Left ventricle myocardium superior (tissue), 1 donor: ENCODE measurements at places on chromosomes 16 and 17. TPM values are rescaled to one million over a fixed set of nuclear protein-coding genes. Genes with fewer than 3 reads are reported as not detected.
A peak's percentile ranks its signal among the peaks of the same experiment; 100 is the strongest.

The KCNAB3 gene
- 0.52 TPM for total RNA-seq

The C17orf78 gene
- total RNA-seq = not detected

The ZACN gene
- total RNA-seq = not detected

The SDR42E1 gene
- 0.92 TPM for total RNA-seq

The CNTNAP4 gene
- not detected for total RNA-seq

GRCh38 chr16:87645802-87646201, 43.5 kb downstream of the JPH3 start:
- no peak for DNase-seq

GRCh38 chr16:287298-287811, 4.4 kb downstream of the PDIA2 start:
- no peak for DNase-seq

GRCh38 chr17:42759982-42760651, 910 bp upstream of the RAMP2 start:
- DNase-seq = no peak

GRCh38 chr17:57752031-57752905, 7.2 kb upstream of the CCDC182 start:
- no peak for DNase-seq

GRCh38 chr17:50605429-50605828, 29.3 kb upstream of the ABCC3 start:
- DNase-seq = no peak

DNA sequence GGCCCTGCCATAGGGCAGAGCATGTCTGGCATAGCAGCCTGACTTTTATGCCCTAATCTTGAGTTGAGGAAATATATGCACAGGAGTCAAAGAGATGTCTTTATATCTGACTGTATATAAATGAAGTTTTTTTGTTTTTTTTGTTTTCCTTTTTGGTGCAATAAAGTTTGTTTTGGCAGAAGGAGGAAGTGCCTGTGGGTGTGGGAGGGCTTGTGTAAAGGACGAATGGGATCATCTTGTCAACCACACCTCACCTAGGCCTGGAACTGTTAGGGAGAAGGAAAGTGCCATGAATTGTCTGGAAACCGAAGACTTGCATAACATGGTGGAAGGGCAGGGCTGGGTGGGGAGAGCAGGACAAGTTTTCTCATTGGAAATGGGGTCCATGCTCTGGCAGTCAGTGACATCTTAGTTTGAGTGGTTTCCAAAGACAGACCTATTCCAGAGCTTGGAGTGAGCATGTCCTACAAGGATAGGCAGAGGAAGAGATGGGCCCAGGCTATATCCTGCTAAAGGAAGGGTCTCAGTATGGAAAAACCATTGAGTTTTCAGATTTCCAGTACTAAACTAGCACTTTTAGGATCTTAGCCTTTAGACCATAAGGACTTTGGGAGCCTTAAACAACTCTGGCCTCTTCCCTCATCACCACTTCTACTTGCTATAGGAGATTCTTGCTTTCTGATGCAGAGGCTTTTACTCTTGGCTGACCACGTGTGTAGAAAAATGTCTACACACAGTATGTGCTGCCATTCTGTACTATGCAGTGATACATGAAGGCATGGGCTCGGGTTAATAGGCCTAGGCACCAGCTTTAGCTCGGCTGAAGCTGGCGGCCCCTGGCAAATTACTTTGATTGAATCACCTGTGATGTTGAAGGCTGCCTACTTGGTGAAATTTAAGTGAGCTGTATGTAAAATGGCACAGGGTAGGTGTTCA, 15.5 kb downstream of the SNF8 start:
- DNase-seq = no peak

GRCh38 chr16:66728804-66729203, 22.6 kb downstream of the DYNC1LI2 start:
- DNase-seq = no peak

DNA sequence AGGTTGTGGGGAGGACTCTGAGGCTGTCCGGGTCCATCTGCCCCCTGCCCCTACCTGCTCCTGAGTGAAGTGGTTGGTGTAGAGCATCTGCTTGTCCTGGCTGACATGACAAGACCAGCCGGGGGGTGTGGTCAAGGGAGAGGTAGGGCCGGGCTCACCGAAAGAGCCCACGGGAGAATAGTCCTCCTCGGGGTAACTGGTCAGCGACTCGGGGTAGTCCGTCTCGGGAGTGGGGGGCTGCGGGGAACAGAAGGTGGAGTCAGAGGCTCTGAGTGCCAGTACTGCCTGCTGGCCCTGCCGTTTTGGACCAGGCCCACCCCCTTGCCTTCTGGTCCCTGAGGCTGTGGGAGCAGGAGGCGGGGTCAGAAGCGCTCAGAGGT, 27.8 kb downstream of the ARHGAP27 start:
- DNase-seq = no peak

DNA sequence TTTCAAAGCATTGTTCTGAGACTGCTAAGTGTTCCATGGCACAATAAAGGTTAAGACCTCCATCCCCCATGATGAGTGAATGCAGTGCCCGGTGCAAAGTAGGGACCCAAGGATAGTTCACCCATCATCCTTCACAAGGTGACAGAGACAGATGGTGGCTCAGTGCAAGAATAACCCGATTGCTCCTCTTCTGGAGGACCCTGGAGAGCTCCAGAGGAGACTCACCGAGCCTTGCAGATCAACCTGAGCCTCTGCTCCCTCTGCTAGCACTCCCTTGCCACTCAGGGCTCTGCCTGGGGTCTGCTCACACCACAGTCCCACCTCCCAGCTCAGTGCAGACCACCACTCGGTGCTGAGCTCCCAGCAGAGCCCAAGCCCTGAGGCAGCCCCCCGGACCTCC, 49.3 kb downstream of the C16orf78 start:
- DNase-seq = no peak

- no peak for DNase-seq
Measured at GRCh38 chr16:71337631-71338030, 20.9 kb upstream of the CALB2 start.

DNA sequence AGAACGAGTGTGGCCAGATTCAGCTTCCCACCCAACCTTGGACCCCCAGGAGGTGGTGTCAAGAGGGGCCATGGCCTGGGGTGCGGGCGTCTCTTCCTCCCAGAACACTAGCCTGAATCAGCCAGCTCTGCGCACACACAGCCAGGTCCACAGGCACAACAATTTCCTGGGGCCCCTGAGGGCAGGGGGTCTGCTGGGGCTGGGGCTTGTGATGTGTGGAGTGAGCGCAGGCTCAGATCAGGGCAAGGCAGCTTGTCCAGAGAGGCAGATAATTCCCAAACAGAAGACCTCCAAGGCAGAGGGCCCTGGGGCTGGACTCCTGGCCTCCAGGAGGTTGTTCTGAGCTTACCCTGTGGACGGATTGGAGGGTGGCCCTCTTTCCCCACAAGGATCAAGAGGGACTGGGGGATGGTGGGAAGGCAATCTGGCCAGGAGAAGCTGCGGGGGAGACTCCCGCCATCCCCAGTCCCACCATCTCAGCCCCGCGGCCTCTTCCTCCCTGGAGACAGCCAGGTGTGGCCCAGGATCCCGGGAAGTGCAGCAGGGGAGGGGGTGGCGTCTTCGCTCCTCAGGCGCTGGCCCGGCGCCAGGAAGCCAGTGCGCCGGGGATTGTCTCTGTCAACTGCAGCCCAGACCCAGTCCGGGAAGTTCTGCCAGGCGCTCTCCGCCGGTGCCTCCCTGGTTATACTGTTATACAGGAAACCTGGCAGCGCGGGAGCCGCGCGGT, 52.0 kb upstream of the AMZ2 start:
- peak; percentile 57 for DNase-seq

DNA sequence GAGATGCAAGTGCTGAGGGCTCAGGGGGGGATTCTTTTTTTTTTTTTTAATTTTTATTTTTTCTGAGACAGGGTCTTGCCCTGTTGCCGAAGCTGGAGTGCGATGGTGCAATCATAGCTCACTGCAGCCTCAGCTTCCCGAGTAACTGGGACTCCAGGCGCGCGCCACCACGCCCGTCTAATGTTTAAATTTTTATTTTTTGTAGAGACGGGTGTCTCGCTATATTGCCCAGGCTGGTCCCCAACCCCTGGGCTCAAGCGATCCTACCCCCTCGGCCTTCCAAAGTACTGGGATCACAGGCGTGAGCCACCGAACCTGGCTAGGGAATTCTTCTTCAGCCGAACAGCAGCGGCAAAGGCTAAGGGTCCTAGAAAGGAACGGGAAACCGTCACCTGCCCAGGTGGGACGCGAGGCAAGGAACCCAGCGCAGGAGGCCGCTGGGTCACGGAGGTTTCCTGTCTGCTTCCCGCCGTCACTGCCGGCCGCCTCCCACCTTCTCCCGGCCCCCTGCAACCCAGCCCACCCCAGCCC, 13.3 kb upstream of the OR1F1 start:
- DNase-seq = no peak

- no peak for DNase-seq
Measured at GRCh38 chr17:40664582-40665333, at the start of gene KRT222. Gene KRT222, minus strand, starts transcription at chr17:40665177. Its CDS starts 78 bp downstream, at chr17:40665099.

- no peak for DNase-seq
Measured at GRCh38 chr17:6571452-6571781, 15.1 kb upstream of the PITPNM3 start.

- peak; percentile 83 for DNase-seq
Measured at GRCh38 chr16:566475-567372, at the start of gene NHLRC4. Gene NHLRC4, plus strand, starts transcription at chr16:567005. Its CDS starts 1,043 bp downstream, at chr16:568048.

DNA sequence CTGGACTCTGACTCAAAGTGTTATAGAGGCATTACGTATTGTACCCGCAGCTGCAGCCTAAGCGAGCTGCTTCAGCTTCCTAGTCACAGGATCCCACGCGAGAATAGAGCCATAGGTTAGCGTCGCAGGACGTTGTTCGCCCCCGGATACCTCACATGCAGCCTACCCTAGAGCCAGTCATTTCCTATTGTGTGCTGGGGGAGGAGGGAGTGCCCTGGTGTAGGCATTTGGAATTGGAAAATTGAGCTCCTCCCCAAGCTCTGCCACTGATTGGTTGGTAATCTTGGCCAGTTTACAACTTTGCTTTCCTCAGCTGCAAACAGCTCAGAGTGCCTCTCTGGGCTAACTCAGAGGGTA, 530 bp downstream of the NAA60 start:
- DNase-seq = no peak

DNA sequence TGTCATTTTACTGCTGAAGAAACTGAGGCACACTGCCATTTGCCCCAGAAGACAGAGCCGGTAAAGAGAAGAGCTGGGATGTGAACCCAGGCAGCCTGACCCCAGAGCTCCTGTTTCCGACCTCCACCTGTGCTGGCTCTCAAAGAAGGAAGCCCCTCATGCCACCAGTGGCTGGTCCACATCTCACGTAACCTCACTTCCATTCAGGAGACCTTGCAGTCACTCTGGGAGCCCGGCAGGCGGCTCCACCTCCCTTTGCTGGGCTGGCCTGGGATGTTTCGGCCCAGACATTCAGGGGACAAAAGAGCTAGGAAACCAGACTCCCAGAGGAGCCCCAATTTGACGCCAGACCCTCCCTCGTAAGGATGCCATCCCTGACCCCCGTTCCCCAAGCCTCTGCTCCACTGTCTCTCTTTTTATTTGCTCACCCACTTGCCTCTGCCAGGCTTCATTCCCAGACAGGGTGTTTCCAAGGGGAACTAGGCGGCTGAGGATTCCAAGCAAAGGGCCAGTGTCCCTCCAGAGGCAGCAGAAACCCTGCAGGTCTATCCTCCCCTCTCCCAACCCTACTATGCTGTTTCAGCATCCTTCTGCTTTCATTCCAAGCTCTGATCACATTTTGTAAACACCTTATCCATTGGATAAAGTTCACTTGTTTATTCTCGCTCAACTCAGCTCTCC, 2.8 kb downstream of the TAF1C start:
- no peak for DNase-seq

- DNase-seq = no peak
Measured at GRCh38 chr17:1710807-1711553, 803 bp upstream of the TLCD2 start.

GRCh38 chr16:25064937-25065336, 46.6 kb upstream of the LCMT1 start:
- DNase-seq = no peak

- DNase-seq = no peak
Measured at GRCh38 chr16:88804173-88804551, 573 bp downstream of the CDT1 start.

DNA sequence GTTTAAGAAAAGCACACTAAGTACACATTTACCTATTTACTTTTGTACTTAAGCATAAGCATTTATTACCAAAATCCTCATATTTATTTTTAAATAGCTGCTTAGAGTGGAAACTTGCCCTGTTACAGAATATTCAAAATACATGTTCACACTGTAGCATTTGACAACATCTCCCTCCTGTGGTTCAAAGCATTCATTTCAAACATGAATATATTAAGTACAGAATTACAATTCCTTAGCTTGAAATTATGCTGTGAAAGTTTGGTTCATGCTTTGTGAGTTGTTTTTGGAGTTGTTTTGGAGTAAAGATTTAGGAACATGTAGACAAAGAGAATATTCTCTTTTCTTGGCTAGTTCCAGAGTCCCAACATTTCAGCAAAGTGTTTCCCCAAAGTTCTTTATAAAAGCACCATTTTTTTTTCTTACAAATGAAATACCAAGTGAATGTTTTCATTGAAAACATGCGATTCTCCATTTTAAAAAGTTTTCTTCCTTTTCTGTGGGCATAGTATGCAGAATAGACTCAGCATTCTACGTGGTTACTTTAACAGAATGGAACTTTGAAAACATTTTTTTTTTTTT, 33.2 kb downstream of the TUBD1 start:
- no peak for DNase-seq

- DNase-seq = no peak
Measured at GRCh38 chr16:75421820-75422126, 11.5 kb downstream of the CFDP1 start.

GRCh38 chr17:74272731-74273201, 1.3 kb upstream of the DNAI2 start:
- DNase-seq = peak; percentile 49

DNA sequence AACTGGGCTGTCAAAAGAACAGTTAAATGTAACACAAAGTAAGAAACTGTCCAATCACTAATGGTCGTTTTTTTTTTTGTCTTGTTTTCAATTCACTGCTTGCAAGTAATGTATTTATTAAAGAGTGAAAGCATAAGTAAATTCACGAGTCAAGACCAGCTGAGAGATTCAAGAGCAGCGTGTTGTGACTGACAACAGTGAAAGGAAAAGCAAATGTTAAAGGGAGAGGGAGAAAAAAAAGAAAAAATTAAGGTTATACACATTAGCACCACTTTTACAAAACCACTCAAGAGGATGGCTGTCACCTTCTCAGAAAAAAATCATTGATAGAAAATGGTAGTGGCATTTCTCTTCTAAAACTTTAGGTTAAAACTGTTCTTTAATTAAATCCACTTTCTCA, 36.1 kb downstream of the GPATCH8 start:
- no peak for DNase-seq

- DNase-seq = peak; percentile 57
Measured at GRCh38 chr17:44872131-44872768, 24.6 kb downstream of the HIGD1B start.

- DNase-seq = no peak
Measured at GRCh38 chr16:52436339-52437276, 110.3 kb downstream of the TOX3 start.

GRCh38 chr16:64312980-64313379, 808.9 kb downstream of the CDH11 start:
- DNase-seq = no peak

DNA sequence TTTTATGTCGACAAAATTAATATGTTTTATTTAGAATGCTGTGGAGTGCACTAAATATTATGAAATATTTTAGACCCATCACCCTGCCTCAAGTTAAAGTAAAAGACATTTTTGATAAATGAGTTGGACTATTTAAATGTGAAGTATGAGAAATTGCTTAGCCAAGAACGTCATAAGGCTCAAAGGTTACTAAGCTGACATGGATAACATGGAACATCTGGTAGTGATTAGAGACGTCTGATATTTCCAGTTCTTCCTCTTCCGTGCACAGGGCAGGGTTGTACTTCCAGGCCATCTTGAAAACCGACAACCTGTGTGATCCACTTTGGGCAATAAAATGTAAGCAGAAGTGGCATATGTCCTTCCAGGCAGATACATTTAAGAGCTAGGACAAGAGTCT, 7.2 kb upstream of the CCL8 start:
- no peak for DNase-seq
